ENCODE measurements at places on chromosomes 12 and 14.

DNA sequence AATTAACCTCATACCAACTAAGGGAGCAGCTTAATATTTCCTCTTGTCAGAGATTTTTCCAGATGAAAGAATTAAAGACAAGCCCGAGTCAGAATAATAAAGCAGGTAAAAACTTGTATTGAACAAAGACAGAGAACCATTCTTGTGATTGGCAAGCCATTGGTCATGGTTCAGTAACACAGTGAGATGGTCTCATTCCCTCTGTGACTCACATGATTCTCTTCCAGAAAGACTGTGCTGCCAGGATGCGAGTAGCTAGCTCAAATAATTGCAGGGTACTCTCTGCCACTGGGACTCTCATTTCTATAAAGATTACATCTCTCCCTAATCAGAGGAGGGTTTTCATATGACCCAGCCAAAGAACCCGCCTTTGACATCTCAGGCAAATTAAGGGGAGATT lies 179.4 kb downstream of the PHLDA1 start:
- DNase-seq = no peak

DNA sequence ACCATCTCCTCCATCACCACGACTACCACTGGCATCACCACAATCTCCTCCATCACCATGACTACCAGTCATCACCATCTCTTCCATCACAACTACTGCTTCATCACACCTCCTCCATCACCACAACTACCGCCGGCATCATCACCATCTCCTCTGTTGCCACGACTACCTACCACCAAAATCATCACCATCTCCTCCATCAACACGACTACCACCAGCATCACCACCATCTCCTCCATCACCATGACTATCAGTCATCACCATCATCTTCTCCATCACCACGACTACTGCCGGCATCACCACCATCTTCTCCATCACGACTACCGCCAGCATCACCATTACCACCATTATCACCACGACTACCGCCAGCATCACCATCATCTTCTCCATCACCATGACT lies 89.5 kb downstream of the RIMBP2 start:
- no peak for DNase-seq

- no peak for DNase-seq
Measured at GRCh38 chr14:44620121-44621019, 113.3 kb upstream of the FSCB start.

DNA sequence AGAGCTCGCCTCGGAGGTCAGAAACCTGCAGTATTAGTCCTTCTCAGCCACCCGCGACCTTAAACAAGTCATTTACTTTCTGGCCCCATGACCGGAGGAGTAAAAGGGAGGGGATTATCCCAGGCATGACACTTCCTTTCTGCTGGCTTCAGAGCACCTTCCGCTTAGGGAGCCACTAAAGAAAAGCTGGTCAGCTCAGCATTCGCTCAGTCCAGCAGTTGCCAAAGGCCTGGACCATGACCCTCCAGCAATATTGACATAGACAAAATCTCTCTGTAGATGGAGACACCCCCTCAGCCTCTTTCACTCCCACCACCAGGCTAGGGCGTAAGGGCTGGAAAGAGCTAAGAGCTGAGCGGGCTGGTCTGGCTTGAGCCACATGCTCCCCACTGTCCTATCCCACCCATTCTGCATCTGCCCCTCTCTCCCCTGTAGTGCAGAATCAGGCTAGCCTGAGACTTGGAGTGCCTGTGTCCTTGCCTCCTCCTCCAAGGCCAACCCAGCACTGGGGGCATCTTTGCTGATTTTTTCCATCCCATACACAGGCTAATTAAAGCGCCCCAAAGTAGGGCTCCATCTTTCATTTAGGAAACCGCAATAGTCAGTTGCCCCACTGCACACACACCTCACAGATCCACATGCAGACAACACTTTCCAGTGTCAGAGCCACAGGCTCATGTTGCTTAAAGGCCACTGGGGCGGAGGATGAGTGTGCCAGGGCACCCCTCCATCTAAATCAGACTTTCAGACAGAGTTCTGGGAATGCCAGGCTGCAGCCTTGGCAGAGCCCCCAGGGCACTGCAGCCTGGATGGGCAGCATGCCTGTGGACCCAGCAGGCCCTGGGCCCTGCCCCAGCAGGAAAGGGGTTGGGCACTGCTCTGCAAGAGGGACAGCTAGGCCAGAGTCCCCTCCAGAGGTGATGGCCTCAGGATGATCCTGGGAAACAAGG lies 4.0 kb upstream of the CPNE6 start:
- DNase-seq = no peak

DNA sequence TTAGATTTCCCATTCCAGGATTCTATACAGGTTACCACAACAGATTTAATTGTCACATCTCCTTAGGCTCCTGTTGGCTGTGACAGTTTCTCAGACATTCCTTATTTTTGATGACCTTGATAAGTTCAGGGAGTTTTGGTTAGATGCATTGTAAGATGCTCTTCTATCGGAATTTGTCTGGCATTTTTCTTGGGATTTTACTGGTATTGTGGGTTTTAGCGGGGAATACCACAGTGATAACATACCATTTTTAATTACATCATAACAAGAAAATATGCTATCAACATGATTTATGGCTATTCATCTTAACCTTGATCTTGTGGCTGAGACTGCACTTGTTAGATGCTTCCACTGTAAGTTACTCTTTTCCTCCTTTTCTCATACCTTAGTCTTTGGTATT lies 217.5 kb upstream of the PPFIA2 start:
- no peak for DNase-seq

- DNase-seq = peak; percentile 49
Measured at GRCh38 chr12:64729909-64730587, 29.2 kb downstream of the GNS start.

DNA sequence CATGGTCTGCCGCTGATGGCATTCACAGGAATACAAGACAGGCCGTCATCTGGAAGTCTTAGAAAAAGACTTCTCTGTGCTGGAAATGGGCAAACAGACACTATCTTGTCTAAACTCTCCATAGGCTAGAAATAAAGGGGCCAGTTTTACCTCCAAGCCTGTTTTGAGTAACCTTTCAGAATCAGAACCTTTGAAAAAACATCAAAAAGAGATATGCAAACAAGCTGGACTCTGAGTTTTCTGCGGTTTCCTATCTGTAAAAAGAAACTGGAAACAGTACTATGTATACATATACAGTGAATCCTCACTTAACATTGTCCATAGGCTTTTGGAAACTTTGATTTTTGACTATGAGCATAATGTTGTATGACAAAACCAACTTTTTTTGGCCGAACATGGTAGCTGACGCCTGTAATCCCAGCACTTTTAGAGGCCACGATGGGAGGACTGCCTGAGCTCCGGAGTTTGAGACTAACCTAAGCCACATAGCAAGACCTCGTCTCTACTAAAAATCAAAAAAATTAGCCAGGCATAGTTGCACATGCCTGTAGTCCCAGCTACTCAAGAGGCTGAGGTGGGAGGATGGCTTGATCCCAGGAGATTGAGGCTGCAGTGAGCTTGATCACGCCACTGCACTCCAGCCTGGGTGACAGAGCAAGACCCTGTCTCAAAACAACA lies 92.9 kb upstream of the MAX start:
- DNase-seq = no peak

DNA sequence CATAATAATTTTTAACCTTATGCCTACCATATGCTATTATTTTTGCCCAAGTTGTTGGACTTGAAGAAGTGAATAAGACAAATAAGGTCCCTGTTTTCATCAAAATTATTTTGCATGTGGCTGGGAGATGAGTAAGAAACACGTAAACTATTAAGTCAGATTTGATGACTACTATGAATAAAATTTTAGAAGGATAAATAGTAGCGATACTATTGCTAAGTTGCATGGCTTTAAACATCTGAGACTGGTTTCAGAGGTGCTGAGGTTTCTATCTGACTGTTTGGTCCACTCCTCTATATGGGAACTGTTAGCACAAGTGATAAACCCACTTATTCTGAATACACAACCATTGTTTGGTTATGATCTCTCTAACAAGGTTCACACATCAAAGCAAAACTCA lies 674.3 kb upstream of the MDGA2 start:
- DNase-seq = no peak

GRCh38 chr14:58663494-58664111 lies 25.8 kb downstream of the DACT1 start:
- no peak for DNase-seq

GRCh38 chr12:93989949-93990348 lies 158.4 kb upstream of the PLXNC1 start:
- no peak for DNase-seq

GRCh38 chr12:84079626-84080025 lies 833.0 kb downstream of the SLC6A15 start:
- no peak for DNase-seq

DNA sequence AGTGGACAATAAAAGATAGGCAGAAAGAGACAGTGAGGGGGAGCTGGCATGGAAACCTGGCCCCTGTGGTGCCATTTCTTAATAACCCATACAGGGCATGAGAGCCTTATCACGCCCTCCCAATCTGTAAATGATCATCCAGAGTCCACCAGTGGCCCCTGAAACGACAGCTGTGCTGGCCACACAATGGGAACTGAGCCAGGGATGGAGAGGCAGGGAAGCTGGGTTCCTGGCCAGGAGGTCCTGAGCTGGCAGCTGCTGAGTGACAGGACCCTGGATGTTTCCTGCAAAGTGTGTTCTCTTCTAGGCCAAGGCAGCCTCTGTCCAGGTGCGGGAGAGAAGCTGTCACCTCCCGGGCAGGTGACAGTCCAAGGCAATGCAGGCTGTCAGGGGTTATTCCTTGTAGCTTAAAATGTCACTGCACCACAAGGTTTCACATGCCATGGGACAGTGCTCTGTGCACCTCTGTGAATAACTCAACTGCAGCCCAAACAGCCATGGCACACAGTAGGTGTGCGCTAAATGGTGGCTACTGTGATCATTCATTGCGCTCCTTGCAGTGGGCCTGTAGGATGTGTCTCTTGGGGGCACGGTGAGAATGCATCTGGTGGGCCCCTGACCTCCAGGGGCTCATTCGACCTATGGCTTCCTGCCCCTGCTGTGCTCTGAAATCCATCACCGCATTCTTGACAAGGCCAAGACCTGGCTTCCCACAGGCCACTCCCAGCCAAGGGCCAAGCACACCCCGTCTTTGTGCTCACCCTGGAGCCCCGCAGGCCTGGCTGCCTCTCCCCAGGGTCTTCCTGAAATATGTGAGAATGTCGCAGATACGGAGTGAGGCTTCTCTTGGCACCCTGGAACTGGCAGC lies 46.3 kb upstream of the BCL11B start:
- DNase-seq = no peak

DNA sequence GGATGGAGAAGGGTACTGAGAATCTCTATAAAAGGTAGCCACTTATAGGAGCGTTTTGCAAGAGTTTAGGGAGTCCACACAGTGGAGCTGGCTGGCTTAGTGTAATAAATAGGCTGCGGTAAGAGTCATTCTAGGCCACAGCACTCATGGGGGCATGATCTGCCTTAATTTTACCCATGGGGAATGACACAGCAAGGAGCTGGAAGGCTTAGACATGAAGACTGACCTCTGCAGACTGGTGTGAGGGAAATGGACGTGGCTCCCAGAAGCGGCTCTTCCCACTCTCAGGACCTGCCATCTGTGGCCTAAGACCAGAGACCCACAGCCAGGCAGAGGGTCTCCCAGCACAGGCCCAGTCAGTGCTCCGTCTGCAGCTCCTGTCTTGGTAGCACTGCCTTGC lies 173.3 kb downstream of the PPM1H start:
- no peak for DNase-seq

DNA sequence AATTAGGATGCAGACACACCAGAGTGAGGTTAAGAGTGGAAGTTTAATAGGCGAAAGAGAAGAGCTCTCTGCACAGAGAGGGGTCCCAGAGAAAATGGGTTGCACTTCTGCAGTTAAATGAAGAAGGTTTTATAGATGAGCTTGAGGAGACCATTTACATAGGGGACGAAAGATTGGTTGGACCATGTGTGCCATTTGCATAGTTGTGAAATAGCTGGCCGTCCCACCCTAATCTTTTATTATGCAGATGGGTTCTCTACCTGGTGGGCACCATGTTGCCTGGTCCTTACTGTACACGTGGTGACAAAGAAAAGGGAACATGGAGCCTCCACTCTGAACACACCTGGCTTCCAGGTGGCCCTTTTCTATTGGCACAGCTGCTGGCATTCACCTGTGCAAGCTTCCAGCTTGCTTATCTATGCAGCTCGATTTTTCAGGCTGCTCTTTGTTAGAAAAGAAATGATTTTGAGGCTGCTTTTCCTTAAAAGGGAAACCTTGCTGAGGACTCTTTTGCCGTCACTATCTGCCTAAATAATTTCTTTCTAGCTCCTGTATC lies 67.1 kb upstream of the SRSF5 start:
- DNase-seq = no peak

DNA sequence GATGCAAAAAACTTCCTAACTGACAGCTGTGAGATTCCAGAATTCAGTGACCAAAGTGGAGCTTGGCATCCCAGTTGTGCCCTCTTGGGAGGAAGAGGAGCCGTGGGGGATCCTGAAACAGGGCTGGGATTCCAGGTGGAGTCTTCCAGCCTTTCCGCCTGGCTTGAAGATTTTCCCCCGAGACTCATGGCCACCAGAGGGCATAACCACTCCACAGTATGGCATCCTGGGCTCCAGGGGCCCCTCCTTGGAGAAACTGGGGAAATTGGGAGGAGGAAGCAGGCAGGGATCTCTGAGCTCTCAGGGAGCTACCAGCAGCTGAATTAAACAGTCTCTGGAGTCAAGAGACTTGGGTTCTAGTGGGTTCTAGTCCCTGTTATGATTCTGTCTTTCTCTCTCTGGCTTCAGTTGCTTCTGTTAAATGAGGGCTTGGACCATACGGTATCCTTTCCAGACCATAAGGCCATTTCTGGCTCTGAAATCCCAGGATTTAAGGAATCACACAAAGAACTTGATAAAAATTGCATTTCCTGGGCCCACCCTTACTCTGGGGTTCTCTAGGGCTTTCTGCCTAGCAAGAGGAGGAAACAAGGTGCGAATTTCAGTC lies 2.6 kb upstream of the TAMALIN start:
- DNase-seq = peak; percentile 32

GRCh38 chr14:58280954-58281787 lies 17.2 kb upstream of the ARID4A start:
- peak; percentile 73 for DNase-seq

DNA sequence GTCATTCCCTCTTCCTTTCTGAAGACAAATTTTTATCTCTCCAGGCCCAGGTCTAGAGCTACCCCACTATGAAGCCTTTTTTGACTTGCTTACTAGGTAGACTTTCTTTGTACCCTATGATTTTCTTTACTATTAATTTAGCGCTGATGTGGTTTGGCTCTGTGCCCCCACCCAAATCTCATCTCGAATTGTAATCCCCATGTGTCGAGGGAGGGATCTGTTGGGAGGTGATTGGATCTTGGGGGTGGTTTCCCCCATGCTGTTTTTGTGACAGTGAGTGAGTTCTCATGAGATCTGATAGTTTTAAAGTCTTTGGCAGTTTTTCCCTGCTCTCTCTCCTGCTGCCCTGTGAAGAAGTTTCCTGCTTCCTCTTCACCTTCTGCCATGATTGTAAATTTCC lies 118.1 kb downstream of the SLC38A1 start:
- peak; percentile 33 for DNase-seq

GRCh38 chr14:82854131-82854530 lies 1320.5 kb upstream of the SEL1L start:
- DNase-seq = no peak

GRCh38 chr12:7879246-7879645 lies 6.5 kb upstream of the SLC2A14 start:
- no peak for DNase-seq

All from hematopoietic multipotent progenitor cell treated with erythropoietin and hydrocortisone succinate and interleukin-3 and kit ligand, for 4 days (in vitro differentiated cells).